ENCODE measurements at places on chromosomes 4 and X.

- peak; percentile 92 for DNase-seq
Measured at GRCh38 chr4:67713529-67714247, 12.7 kb upstream of the UBA6 start.

GRCh38 chrX:43589735-43590134, 66.4 kb upstream of the MAOA start:
- no peak for DNase-seq

- DNase-seq: no peak
Measured at GRCh38 chrX:13852001-13852695, 35.3 kb upstream of the GPM6B start.

GRCh38 chrX:11363069-11363594, 69.9 kb downstream of the AMELX start:
- no peak for DNase-seq

DNA sequence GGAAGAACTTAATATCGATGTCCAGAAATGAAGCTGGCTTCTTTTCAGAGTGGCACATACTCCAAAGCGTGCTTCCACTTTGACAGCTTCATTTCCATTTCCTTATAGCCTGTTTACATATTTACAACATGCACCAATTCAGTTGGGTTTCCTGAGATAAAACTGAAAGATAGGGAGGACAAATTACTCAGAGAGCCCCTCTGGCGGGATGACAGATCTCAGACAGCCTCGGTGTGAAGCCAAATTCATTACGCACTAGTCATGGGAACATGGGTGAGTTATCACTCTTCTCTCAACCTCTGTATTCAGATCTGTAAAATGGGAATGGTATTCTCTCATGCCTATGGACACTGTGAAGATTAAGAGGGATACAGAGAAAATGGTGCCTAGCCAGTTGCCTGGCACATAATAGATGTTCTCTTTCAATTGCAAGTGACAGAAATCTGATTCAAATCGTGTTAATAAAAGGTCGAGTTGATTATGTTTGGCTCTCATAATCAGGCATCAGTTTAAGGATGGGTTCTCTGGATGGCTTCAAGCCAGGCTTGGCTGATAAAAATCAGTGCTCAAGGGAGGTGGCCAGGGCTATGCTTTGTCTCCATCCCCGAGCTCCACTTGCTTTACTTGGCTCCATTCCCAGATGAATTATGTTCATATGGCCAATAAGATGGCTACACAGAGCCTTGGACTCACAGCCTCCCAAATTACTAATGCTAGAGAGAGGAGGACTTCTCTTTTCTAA, 132.2 kb upstream of the C1QTNF7 start:
- no peak for DNase-seq
